Activated naive CD8-positive, alpha-beta T cell treated with anti-CD3 and anti-CD28 coated beads for 36 hours (primary cell): ENCODE measurements at places on chromosomes 2 and 18. TPM values are rescaled to one million over a fixed set of nuclear protein-coding genes. Genes with fewer than 3 reads are reported as not detected.

DNA sequence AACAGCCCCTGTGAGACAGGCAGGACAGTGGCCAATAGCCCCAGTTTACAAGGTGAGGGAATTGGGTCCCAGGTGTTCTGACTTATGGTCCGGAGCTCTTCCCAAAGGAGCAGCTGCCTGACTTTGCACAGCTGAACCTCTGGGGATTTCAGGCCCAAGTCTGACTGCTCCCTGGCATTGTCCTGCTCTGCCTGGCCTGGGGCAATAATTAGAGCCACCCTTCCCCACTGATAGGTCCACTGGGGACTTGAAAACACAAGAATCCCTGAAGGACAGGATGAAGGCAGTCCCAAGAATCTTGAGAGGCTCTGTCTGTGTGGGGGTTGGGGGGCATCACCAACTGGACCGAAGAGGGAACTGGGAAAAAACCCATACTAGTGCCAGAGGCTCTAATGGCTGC, 3.7 kb upstream of the FEV start:
- no peak for DNase-seq

DNA sequence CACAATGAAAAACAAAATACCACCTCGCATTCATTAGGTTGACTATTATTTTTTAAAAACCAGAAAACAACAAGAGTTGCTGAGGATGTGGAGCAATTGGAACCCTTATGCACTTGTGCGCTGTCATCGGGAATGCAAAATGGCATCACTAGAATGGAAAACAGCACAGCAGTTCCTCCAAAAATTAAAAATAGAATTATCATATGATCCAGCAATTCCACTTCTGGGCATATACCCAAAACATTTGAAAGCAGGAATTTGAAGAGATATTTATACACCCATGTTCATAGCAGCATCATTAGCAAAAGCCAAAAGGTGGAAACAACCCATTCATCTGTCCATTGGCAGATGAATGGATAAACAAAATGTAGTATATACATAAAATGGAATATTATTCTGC, 11.9 kb upstream of the NMUR1 start:
- no peak for DNase-seq

DNA sequence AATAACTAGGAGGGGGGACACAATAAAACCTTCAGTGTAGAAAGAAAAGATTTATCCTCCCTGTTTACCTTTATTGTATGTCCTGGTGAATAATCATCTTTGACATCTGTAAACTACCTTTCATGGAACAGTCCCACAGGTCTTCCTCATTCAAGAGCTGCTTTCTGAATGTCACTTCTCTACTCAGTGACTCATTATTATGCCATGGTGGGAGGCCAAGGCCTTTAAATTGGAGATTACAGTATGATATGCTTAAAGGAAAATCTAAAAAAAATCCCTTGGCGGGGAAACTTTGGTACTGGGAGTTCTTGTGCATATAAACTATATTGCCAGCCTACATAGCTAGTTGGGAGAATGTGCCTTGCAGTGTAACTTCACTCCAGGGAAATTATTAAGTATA, 713.0 kb downstream of the TDRD15 start:
- no peak for DNase-seq

GRCh38 chr2:200744201-200744602, 67.5 kb upstream of the BZW1 start:
- no peak for DNase-seq

- no peak for DNase-seq
Measured at GRCh38 chr2:206422493-206422892, 20.8 kb upstream of the ADAM23 start.

DNA sequence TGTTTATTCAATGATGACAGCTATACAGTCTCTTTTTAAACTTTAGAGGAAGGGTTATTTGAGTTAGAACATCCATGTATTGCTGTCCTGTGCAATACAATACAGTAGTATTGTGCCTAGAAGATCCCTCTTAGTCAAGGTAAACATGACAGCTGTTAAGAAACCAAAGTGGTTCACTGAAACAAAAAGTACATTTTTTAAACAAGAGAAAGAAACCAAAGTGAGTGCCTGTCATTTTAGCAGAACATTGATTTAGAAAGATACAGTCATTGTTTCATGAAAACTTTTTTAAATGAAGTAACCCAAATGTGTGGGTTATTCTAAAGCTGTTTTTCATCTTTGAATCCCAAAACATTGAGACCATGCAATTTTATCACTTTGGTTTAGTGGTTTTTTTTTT, 15.5 kb downstream of the ITPRID2 start:
- no peak for DNase-seq

GRCh38 chr2:84970868-84971509, at the start of gene KCMF1:
Gene KCMF1 (plus strand): TSS chr2:84971161. CDS start chr2:84971452, 291 bp downstream.
- peak; percentile 76 for DNase-seq

DNA sequence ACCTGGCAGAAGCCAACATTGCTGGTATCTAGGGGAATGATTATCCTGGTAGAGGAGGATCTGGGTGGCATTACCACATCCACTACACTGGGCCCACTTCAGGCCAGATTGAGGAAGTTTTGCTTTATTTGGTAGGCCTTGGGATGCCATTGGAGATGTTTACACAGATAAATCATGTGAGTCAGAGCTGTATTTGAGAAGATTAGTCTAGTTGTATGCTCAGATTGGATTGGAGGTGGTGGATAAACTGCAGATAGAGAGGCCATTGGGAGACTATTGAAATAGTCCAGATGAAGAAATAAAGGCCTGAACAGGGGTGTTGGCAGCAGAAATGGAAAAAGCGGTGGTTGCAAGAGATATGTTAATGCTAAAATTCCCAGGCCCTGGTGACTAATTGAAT, 81.5 kb downstream of the EFEMP1 start:
- DNase-seq = no peak

GRCh38 chr2:237092506-237092905, 6.8 kb downstream of the COPS8 start:
- DNase-seq = no peak

GRCh38 chr2:6412533-6413091, 453.1 kb downstream of the CMPK2 start:
- no peak for DNase-seq

- no peak for DNase-seq
Measured at GRCh38 chr2:212022966-212023365, 515.6 kb downstream of the ERBB4 start.

- DNase-seq = no peak
Measured at GRCh38 chr2:60659026-60659425, 97.0 kb upstream of the PAPOLG start.

GRCh38 chr18:48619501-48619900, 80.7 kb downstream of the CTIF start:
- no peak for DNase-seq

DNA sequence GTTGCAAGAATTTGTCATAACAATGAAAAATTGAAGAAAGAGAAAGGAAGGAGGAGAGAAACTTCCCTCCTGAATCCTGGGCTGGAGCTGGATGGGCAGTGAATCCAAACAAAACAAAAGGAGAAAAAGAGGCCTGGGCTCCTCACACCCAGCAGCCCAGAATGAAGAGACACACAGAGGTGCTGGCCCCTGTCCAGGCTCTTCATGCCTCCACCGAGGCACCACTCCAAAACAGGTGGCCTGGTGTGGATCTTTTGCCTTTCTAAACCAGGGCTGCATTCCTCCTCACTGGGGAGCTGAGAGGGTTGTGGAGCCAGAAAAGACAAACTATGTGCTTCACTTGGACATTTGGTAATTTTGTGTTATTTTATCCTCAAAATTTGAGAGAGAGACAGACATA, 76.0 kb downstream of the FAM124B start:
- DNase-seq = no peak

- DNase-seq = no peak
Measured at GRCh38 chr18:70684821-70685220, 396.0 kb downstream of the SOCS6 start.

GRCh38 chr2:222709191-222709891, 37.9 kb downstream of the MOGAT1 start:
- DNase-seq = no peak

DNA sequence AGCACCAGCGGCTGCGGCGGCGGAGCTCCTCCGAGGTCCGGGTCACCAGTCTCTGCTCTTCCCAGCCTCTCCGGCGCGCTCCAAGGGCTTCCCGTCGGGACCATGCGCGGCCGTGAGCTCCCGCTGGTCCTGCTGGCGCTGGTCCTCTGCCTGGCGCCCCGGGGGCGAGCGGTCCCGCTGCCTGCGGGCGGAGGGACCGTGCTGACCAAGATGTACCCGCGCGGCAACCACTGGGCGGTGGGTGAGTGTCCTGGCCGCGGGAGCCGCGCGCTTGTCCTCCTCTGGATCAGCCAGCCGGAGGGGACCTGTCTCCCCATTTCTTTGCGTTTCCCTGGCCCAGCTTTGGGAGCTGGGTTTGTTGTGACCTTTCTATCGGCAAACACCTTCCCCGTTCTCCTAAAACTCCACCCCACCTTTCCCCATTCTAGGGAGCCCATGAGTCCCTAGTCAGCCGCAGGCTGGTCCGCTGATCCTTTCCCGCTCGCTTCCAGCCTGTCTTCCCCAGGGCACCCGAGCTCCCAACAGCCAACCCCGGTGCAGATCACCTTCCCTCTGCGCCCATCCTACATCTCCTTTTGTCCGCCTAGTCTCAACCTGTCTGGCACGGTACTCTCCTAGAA, 316 bp downstream of the GRP start:
- DNase-seq = no peak

- DNase-seq = no peak
Measured at GRCh38 chr2:89848763-89849368, 1157.4 kb downstream of the RPIA start.

DNA sequence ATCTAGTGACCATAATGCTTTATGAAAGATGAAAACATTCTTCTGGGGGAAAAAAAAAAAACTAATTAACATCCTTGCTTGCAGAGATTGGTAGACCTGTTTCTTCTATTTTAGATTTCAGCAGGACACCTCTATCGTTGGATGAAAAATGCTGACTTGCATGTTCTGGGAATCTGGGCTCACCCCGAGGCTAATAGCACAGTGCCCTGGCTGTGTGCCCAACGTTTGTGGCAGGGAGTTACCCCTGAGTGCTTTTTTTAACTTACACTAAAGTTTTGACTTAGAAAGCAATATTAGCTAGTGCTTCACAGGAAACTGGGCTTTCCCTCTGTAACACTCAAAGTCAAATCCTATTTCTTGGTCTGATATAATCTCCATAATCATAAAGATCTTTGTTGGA, 233.2 kb downstream of the SLC8A1 start:
- no peak for DNase-seq

- no peak for DNase-seq
Measured at GRCh38 chr18:49663899-49664890, 102.3 kb downstream of the LIPG start.

- no peak for DNase-seq
Measured at GRCh38 chr2:237131749-237132533, 46.3 kb downstream of the COPS8 start.

The CD8B2 gene
- total RNA-seq = 4.4 TPM

The TSPYL6 gene
- total RNA-seq = not detected

The MAPK4 gene
- total RNA-seq = not detected

The NBAS gene
- 38.2 TPM for total RNA-seq

The GCG gene
- not detected for total RNA-seq

The ABCG5 gene
- not detected for total RNA-seq

The RFX8 gene
- not detected for total RNA-seq

The LYG2 gene
- total RNA-seq = not detected

The LHCGR gene
- not detected for total RNA-seq

The IL1RL2 gene
- not detected for total RNA-seq

The EVX2 gene
- not detected for total RNA-seq

The SGPP2 gene
- total RNA-seq = 2.7 TPM

The ZNF385B gene
- not detected for total RNA-seq

The DNAJC5G gene
- not detected for total RNA-seq
